ENCODE measurements at places on chromosomes 1 and 21.

DNA sequence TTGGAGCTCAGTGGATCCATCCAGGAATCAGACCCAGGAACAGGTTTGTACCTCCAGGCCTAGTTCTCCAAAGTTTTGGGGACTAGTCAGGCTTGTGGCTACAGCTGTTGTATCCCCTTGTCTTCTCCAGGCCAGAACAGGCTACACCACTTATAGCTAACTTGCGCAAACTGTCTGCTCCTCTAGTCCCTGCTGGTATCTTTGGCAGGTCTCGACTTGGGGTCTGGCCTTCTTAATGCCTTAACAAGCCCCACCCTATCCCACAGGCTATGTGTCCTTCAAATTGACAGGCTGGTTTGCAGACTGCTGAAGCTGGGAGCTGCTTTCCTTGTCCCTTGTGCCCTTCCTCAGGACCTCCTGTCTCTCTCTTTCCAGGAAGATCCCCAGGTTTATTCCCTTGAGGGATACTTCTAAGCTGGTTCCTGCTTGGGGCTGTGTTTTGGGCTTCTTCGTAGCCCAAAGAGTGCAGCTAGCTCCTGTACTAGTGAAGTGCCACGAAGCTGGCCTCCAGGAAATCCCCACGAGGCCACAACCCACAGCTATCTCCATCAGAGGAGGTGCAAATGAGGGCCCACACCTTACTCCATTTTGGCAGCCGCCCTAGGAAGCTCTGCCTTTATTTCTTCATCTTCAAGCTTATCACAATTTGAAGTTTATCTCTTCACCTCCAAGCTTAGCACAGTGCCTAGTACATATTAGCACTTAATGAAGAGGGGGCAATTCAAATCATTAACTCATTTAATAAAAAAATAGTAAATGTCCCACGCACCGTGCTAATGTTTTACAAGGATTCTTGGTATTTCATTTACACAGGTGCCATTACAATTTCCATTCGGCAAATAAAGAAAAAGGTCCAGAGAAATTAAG is 683 bp upstream of the DMAP1 start:
- DNase-seq, result peak; percentile 31

DNA sequence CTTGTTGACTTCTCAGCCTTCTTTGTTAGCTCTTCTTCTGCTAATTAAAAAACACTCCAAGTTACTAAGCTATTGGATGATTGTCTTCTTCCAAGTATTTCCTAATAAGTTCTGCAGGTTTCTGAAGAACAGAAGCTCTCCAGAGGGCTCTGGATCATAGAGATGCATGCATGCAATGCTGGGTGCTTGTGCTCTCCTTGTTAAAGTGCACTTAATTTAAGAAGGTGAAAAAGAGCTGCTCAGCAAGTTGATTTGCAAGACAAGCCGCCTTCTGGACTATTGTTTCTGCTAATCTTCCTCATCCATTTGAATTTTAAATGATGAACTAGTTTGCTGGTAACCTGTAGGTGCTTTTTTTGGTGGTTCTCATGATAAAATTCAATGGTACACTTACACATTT is 16.1 kb downstream of the RRP15 start:
- DNase-seq, result no peak

GRCh38 chr1:50196081-50196480 is 87.4 kb downstream of the ELAVL4 start:
- no peak for DNase-seq

GRCh38 chr1:198655459-198656121 is 16.8 kb downstream of the PTPRC start:
- DNase-seq, result no peak

DNA sequence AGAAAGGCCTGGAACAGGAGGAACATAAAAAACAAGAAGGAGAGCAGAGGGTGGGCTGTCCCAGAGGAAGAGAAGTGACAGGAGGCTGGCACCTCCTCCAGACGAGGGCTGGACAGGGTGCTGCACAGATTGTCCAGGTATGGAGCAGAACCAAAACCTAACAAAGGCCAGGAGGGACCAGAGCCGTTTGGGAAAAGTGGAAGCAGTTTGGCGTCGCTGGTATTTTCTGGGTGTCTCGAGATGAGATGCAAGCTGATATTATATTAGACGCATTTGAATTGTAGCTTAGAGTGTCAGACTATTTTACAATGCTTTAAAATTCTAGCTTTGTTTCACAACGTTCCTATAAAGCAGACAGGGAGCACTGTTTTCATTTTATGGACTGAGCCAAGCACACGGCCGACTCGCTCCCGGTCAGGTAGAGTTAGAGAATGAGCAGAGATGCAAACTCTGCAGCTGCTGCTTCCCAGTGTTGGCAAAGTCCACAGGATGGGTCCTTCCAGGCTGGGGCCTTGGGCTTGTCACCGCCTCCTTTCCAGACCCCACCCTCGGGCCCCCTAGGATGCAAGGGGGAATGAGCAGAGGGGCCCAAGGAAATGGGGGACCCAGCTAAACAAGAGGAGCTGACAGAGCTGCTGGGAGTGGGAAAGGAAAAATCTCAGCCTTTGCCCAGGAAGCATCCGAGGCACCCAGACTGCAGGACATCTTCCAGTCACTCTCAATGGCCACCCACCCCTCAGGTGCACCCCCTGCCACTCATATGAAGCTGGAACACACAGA is 60.8 kb upstream of the TMPRSS2 start:
- no peak for DNase-seq

DNA sequence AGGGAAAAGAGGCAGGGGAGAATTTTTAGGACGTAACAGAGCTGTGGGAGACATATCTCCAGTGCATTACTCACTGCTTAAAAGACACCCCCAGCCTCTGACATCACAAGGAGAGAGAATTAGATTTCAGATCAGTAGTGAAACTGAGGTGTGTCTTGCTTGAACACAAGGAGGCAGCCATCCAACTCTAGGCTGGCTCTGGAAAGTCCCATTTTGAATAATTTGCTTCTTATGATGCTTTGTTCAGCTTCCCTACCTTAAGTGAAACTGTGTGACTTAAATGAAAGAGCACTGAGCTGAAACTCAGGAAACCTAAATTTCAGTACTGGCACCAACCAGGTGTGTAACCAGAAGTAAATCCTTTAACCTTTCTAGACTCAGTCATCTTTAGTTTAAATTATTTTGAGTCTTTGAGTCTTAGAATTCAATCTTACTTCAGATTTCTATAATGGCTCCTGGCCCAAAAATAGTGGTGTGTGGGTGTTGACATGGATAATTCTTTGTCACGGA is 251.6 kb upstream of the SGIP1 start:
- DNase-seq, result peak; percentile 36

- DNase-seq, result no peak
Observed at GRCh38 chr21:21396424-21396823, 398.2 kb downstream of the NCAM2 start.

DNA sequence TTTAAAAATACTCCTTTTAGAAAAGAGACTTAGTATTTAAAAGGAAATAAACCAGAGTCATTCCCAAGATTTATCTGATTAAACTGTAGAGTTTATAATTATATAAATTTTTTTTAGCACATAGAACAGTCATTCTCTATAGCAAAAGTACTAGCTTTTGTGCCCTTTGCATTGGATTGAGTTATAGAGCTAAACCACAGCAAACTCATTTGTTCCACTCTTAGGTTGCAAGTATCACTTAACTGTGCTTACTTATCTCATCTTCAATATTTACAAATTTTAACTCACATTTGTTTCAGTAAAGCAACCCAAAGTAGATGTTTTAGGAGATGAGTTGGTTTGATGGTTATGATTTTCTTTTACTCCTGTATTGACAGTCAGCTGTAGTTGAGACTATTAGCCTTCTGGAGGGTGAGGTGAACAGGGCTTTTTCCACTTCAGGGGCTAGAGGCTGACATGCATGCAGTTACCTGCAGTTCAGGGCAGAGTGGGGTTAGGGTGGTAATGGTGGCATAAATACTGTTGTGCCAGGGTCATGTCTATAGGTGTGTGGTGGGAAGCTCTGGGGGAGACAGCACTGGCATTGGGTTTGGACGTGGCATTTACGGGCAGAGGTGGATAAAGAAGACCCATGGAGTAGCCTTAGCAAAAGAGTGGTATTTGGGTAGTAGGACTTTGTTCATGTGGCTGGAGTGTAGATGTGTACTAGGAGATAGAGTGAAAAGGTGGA is 42.1 kb downstream of the DYRK1A start:
- no peak for DNase-seq

- DNase-seq, result no peak
Observed at GRCh38 chr1:108829498-108829916, 27.4 kb downstream of the AKNAD1 start.

GRCh38 chr21:27268290-27268689 is 301.4 kb upstream of the ADAMTS5 start:
- no peak for DNase-seq

- no peak for DNase-seq
Observed at GRCh38 chr1:179137617-179138255, 55.9 kb downstream of the TOR3A start.

DNA sequence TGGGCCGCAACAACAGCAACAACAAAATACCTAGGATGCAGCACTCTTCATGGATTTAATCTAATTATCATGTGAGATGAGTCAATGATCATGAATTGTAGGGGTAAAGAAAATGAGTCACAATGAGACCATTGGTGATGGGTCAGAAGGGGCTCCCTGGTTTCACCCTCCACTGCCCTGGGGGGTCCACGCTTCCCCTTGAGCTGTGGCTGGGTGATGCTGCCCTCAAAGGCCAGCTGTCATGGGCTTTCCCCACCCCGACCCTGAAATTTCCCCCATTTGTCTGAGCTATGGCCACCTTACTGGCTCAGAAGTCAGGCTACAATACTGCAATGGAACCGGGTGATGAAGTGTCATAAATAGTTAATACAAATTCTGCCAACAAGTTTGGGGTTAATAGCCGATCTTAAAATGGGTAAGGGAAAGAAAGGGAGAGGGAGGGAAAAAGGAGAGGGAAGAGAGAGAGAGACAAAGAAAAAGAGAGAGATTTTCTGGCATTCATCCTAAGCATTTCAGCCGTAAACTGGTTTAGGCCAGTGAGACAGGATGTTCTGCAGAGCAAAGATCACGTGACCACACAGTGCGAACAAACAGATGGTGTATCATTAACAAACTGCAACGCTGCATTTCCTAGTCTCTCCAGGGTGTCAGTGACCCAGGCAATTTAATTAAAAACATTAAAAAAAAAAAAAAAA is 143.4 kb upstream of the ERRFI1 start:
- no peak for DNase-seq

- DNase-seq, result peak; percentile 26
Observed at GRCh38 chr1:23558140-23558871, 995 bp downstream of the ID3 start.

GRCh38 chr1:215568299-215568692 is 1.2 kb downstream of the KCTD3 start:
- DNase-seq, result no peak

DNA sequence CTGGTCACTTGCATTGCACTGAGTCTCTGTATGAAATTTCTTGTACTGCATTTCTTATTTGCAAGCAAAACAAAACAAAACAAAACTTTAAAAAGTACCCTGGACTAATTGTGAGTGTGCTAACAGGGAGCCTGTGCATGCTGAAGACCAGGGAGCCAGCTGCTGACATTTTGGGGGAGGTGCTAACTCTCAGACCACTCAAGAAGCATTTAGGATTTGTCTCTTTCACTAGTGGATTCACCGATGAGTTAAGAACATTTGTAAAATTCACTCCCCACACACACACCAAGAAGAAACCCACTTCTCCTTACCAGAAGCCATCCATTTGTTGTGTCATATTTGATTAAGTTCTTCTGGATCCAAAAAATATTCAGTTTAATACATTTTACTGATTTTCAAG is 95.7 kb upstream of the C1orf105 start:
- DNase-seq, result no peak

DNA sequence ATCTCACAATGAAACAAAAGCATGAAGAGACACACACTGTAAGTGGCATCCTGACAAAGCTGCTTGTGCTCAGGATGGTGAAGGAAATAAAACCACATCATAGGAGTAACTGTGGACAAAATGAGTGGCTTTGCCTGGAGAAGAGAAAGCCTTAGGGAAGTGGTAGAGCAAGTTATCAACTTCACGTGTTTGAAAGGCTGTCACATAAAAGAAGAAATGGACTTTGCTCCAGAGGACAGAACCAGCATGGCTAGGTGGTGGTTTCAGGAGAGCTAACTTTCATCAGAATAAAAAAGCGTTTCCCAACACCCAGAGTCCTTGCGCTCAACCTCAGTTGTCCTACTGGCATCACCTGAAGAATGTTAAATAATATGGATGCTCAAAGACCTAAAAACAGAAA is 139.9 kb downstream of the SETD4 start:
- DNase-seq, result no peak

- no peak for DNase-seq
Observed at GRCh38 chr21:36396971-36397370, 11.8 kb downstream of the CHAF1B start.

- DNase-seq, result no peak
Observed at GRCh38 chr21:15627823-15628222, 102.0 kb upstream of the USP25 start.

DNA sequence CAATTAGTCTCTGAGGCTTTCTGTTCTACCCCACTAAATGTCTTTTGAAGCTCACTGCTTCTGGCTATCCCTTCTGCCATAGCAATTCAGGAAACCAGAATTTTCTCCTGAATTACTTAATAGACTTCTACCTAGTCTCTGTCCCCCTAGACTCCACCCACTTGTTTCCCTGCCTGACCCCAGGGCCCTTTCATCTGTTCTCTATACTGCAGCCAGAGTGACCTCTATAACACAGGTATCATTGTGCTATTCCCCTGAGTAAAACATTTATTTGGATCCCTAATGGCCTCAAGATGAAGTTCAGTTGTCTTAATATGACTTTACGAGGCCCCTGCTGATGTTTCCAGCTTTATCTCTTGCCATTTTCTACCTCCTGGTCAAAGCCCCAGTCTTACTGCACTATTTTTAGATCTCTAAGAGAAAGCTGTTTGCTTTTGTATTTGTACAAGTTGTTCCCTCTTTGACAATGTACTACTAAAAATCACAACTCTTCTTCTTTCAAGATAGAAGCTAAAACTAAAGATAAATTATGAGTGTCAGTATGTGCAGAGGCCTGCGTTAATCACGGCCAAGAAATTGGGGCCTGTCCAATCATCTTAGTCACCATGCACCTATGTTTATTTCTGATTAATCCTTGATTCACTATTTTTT is 54.5 kb downstream of the ATP1B1 start:
- DNase-seq, result no peak

- DNase-seq, result no peak
Observed at GRCh38 chr21:31887391-31887841, 14.6 kb downstream of the HUNK start.

GRCh38 chr21:43775795-43776430 is at the start of gene CSTB:
Gene CSTB (minus strand): TSS chr21:43776308. CDS start chr21:43776269, 39 bp downstream.
- peak; percentile 83 for DNase-seq

GRCh38 chr1:211822677-211823407 is 7.7 kb downstream of the LPGAT1 start:
- DNase-seq, result no peak

- DNase-seq, result no peak
Observed at GRCh38 chr1:182485861-182486260, 35.9 kb downstream of the RGSL1 start.

- DNase-seq, result no peak
Observed at GRCh38 chr1:37475380-37476086, 1.2 kb downstream of the ZC3H12A start.

DNA sequence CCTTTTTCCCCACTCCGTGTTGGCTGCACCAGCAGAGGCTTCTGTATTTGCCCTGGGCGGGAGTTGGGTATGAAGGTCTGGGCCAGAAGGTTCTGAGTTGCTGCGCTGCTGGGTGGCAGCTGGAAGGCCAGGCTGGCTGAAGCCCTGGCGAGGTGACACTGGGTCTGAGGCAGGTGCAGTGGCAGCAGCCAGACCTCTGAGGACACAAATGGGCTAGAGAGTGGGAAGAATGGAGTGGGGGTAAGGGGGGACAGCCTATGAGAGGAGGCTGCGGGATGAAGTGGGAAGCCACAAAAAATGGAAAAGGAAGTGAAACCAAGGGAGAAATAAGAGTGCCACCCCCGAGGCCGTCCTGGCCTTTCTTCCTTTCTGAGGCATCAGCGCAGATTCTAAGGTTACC is 53.2 kb downstream of the STX6 start:
- no peak for DNase-seq
